Stimulated activated CD4-positive, alpha-beta T cell treated with anti-CD3 and anti-CD28 coated beads, Interleukin-15, amount 100 ng/mL, for 24 hours (primary cell): ENCODE measurements at places on chromosomes 11 and 22.

GRCh38 chr22:24392218-24392931 is 35.0 kb upstream of the ADORA2A start:
- no peak for DNase-seq

- DNase-seq, result no peak
Measured at GRCh38 chr22:44049486-44050231, 25.6 kb downstream of the PARVB start.

- peak; percentile 89 for DNase-seq
Measured at GRCh38 chr22:42369250-42370041, 62.8 kb downstream of the NFAM1 start.

GRCh38 chr22:23591846-23592245 is 11.8 kb upstream of the IGLL1 start:
- no peak for DNase-seq

DNA sequence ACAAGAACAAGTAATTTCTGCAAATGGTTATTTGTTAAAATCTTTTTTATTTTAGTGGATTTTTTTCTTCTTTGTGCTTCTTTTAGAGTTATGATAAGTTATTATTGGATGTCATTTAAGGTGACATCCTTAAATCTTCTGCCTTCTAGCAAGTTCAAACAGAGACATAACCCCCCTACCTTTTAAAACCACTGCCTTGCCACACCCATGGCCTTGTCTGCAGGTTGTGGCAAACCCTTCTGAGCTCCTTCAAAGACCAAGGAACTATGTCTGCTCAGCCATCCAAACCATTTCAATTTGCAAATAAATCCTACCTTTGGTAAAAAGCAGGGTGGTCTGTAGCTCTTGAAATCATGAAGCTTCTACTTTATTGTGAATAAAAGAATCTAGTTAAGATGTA is 241.6 kb downstream of the FAM76B start:
- DNase-seq, result no peak

- DNase-seq, result no peak
Measured at GRCh38 chr11:4643076-4643475, 706 bp upstream of the OR51E1 start.

DNA sequence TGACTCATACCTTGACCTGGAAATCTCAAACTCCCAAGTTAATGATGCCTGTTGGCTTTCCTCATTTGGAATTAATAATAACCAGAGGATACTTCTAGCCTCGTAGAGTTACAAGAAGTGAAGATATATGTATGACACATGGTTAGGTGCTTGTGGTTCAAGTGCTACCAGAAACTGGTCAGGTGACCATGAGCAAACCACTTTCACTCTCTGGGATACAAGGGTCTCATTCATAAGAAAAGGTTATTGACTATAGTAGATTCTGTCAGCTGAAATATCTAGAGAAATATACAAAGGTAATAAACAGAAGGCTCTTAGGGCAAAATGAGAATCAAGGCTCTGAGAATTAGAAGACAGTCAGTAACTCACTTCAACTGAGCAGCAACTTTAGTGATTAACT is 233.3 kb downstream of the KCNA4 start:
- no peak for DNase-seq

GRCh38 chr11:97751952-97752351 is 1268.8 kb upstream of the CNTN5 start:
- no peak for DNase-seq

DNA sequence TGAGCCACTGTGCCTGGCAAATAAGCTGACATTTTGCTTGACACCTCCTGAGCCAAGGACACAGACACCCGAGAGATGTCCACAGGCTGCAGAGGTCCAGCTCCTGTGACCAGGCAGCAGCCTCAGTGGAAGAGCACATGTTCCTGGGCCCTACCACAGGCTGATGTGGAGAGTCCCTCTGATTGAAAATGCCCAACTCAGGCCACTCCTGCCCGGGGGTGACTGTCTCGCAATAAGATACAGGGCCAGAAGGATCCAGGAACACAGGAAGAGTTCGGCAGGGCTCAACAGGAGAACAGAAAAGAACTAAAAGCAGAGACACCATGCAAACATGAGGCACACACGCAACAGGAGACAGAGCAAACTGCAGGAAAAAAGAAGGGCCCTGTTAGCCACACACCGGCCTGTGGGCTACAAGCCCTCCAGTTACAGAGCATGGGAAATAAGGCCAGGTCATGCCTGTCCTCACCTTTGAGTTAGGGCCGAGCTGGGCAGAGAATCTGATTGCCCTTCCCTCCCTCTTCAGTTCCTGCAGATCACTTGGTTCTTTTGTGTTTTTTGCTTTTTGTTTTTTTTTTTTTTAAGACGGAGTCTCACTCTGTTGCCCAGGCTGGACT is 28.3 kb upstream of the MALAT1 start:
- no peak for DNase-seq

GRCh38 chr11:66142370-66143263 is 72.5 kb downstream of the PACS1 start:
- DNase-seq, result no peak

- DNase-seq, result no peak
Measured at GRCh38 chr11:79430280-79430679, 10.6 kb downstream of the TENM4 start.

GRCh38 chr11:114135737-114136151 is 76.2 kb downstream of the ZBTB16 start:
- no peak for DNase-seq

GRCh38 chr11:68659158-68659921 is 25.0 kb upstream of the GAL start:
- DNase-seq, result no peak

GRCh38 chr11:116373104-116373944 is 399.5 kb downstream of the BUD13 start:
- DNase-seq, result no peak

DNA sequence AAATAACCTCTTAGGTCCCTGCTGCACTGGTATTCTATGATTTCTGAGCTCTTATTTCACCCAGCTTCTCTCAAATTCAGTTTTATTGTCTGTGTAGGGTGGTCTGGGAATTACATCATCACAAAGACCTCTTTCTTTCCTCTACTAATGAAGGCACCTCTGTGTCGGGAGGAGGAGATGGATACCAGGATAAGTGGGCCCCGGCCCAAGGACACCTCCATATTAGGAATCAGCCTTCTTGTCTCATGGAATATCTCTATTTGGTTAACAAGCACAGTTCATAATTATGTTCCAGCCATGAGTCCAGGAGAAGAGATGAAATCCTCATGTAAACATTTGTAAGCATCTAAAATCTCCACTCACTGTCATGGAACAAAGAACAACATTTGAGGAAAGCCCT is 9.4 kb downstream of the PARVA start:
- DNase-seq, result no peak

DNA sequence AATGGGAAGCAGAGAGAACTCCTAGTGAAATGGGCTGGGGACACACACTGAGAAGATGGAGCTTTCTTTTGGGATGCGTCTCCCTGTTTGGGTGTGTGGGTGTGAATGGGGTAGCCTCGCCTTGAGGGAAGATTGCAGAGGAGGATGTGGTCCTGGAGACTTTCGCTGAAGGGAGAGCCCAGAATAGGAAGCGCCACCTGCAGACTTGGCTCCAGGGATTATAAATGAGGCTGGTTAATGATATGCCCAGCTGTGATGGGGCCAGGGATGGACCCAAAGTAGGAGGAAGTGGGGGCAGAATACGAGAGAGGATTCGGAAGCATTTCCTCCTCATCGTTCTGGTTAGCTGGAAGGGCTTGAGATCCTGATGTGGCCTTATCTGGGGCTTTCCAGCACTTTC is 13.7 kb downstream of the RELT start:
- DNase-seq, result no peak

- peak; percentile 56 for DNase-seq
Measured at GRCh38 chr11:12110714-12111548, 541 bp downstream of the MICAL2 start.

GRCh38 chr22:24068717-24069297 is 57.7 kb downstream of the CABIN1 start:
- DNase-seq, result no peak

- DNase-seq, result peak; percentile 61
Measured at GRCh38 chr22:19607192-19608002, 83.2 kb upstream of the CLDN5 start.

DNA sequence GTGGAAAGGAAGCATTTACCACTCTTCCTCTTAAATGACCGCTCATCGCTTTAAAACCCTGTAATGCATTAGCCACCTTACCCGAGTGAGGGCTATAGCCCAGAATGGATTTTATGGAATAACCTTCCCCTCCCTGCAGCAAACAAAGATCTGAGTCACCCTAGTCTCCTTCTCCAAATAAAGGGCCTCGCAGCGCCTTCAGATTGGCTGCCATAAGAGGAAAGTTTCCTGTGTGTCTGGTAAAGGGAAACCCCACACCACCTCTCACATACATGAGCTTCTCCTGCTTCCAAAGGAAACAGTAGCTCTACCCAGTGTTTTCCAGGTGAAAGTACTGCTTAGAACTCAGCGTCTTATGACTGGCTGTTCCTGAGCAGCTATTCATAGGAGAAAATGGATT is 47.8 kb downstream of the PPP2R1B start:
- DNase-seq, result no peak

- no peak for DNase-seq
Measured at GRCh38 chr22:20748731-20749428, 25.0 kb upstream of the SERPIND1 start.

- no peak for DNase-seq
Measured at GRCh38 chr11:121487191-121487590, 34.4 kb upstream of the SORL1-AS1 start.

DNA sequence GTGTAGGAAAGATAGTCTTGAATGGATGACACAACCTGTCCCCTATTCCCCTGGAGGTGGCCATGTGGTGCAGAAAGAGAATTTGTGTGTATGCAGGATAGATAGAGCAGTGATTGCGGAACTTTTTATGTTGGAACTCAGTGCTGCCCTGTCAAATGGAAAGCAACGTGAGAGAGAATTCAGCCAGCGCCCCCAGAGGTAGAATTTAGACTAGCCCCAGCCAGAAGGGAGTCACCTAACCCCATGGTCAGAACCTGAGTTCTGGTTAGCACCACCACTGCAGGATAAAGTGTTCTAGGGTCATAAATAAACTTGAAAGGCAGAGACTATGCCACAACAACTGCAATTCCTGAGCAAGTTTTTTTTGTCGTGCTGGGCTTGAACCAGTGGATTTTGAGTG is 152.9 kb upstream of the GRIA4 start:
- no peak for DNase-seq

- peak; percentile 57 for DNase-seq
Measured at GRCh38 chr22:20015971-20016733, 471 bp downstream of the ARVCF start.

DNA sequence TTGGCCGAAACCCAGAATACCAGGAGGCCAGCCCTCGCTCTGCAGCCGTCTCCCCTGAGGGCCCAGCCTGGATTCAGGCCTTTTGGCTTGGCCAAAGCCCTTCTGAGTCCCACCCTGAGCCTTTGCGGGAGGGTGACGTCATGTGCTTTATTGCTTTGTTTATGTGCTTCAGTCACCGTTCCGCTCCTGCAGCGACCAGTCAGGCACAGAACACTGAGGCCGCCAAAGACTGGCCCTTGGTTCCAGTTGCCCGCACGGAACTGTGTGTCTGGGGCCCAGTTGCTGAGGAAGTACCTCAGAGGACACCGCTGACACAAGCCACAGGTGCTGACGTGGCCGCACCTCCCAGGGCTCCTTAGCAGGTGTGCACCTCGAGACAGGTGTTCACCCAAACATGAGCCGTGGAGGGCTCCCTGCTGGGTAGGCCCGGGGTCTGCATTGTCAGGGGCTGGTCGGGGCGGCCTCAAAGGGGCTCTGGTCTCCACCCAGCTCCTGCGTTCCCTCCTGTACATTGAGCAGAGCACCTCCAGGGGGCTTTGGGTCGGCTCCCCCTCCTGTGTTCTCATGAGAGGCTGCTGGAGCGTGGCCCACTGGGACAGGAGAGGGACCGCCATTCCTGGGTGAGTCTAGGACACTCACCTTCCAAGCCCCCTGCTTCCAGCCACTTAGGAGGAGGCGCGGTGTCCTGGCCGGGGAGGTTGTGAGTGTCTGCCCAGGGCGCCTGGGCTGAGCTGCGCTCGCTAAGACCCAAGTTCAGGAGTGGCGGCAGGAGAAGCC is 376.8 kb downstream of the TBC1D22A start:
- no peak for DNase-seq

- no peak for DNase-seq
Measured at GRCh38 chr11:66694056-66694410, 16.3 kb upstream of the RBM4B start.

DNA sequence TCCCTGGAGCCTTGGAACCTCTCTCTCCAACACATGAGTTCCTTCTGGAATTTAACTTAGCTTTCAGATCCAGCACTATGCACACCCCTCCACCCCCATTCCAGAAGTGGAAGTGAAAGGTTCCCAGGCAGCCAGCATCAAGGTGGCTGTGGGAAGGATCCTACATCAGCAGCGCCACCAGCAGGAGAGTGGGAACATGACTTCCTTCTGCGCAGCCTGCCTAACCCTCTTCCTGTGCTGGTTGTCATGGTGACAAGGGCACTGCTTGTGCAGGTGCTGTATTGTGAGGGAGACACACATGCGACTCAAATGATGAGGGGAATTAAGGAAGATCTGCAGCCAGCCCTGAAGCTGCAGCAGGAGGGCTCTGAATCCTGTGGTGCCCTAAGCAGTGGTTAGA is 904.5 kb upstream of the API5 start:
- no peak for DNase-seq

GRCh38 chr11:105823495-105824033 is 198.5 kb downstream of the MSANTD4 start:
- DNase-seq, result no peak

DNA sequence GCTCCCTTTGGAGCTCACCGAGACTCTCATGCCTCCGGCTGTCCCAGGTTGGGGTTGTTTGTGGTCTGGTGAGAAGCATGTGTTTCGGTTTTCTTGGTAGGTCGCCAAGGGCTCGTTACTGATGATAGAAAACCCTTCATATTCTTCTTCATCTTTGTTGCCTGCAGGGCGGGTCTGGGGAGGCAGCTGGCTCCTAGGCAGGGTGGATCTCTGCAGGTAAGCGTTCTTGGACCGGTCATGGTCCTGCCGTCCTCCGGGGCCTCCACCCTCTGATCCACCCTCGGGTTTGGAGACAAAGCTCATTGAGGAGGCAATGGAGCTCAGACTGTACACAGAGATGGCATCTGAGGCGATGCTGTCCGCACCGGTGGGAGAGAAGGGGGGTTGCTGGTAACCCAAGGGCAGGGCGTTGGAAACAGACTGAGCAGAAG is 64.3 kb upstream of the PITPNB start:
- DNase-seq, result no peak

DNA sequence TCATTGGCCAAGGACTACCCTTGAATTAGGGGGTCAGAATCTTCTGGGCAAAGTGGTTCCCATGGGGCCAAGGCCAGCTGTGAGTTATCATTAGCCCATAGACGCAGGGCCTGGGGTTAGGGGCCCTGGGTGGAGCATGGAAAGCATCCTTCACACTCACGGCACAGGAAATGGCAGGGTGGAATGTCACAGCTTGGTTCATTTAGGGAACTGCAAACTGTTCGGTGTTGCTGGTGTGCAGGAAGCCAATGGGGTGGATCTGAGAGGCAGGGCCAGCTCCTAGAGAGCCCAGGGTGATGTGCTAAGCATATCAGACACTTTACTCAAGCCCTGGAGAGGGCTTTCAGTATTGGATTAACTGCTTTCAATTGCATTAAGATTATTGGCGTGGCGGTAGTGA is 42.9 kb downstream of the TECTA start:
- DNase-seq, result no peak

- no peak for DNase-seq
Measured at GRCh38 chr11:95512682-95513081, 276.9 kb downstream of the FAM76B start.

GRCh38 chr22:33352768-33353167 is 294.6 kb upstream of the SYN3 start:
- no peak for DNase-seq
